ENCODE measurements at places on chromosomes 7 and 10. TPM values are rescaled to one million over a fixed set of nuclear protein-coding genes. Genes with fewer than 3 reads are reported as not detected.

DNA sequence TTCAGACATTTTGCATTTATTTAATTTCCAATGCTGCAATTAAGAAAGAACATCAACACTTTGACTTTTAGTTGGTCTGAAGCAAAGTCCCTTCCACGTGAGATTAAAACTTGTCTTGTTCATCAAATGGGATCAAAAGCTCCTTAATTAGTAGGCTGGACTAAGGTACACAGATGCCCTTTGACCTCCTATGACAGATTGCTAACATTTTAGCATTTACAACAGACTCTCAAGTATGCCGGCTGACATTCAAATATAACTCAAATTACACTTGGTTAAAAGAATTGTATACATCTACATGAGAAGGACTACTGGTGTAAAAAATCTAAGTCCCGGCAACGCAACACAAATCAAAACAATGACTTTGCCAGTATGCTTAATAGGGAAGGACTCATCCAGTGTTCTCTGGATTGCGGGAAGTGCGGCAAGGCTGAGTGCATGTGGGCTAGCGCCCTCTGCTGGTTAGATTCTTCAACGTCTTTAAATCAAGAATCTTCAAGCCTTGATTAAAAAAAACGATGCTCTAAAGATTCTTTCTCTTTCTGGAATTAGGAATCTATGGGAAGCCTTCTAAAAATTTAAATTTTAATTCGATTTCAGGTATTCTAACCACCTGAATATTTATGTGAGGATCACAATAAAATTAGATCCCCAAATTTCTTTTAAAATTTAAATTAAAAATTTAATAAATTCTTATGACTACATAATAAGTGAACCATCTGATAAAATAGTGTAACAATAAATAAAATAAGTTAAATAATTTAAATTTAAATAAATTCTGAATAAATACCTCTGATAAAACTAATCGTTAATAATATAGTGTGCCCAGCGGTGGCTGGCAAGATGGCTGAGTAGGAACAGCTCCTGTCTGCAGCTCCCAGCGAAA lies 444.7 kb downstream of the DGKB start:
- peak; percentile 38 for DNase-seq

DNA sequence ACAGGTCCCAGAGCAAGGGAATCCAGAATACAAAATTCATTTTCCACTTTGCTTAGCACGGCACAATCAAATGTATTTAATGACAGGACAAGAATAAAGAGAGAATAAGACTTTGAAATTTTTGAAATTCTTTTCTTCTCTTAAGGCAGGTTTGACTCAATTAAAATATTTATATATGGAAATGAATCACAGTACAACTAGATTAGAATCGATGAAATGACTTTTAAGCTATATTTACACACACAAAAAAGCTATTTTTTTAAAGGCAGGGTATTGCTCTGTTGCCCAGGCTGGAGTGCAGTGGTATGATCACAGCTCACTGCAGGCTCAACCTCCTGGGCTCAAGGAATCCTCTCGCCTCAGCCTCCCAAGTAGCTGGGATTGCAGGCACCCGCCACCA lies 265.4 kb upstream of the SLC26A5 start:
- DNase-seq: no peak

- DNase-seq: no peak
Observed at GRCh38 chr7:135109562-135109961, 38.3 kb upstream of the TMEM140 start.

DNA sequence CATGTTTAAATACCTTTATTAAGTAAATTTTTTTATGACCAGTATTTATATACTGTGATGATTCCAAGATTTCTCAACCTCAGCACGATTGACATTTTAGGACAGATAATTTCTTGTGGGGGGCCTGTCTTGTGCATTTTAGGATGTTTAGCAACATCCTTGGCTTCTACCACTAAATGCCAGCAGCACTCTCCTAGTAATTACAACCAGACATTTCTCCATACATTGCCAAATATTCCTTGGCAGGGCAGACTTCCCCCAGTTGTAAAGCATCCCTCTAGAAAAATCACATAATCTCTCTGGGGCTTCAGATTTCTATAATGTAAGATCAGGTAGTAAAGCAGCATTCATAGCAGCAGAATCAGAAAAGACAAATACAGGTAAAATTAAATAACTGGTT lies 7.8 kb upstream of the LIPM start:
- no peak for DNase-seq

GRCh38 chr7:28958235-28958979 lies at the start of gene TRIL:
Gene TRIL, minus strand, starts transcription at chr7:28958330. Its CDS starts 284 bp downstream, at chr7:28958046.
- peak; percentile 57 for DNase-seq

DNA sequence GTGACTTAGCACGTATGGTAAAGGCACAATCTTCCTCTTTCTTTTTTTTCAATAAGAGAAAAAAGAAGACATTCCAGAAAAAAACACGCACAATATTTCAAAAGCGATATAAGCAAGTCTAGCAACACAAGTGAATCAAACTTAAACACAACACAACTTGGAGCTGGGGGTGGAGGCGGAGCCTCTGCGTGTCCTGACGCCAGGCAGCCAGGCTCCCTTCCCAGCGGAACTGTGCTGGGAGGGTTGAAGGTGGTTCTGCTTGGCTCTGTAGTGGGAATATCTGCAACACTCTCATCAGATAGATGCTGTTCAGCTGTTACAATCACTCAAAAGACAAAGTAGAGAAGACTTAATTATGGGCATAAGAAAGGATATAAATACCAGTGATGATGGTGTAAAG lies 211.4 kb downstream of the WDR37 start:
- DNase-seq: no peak

DNA sequence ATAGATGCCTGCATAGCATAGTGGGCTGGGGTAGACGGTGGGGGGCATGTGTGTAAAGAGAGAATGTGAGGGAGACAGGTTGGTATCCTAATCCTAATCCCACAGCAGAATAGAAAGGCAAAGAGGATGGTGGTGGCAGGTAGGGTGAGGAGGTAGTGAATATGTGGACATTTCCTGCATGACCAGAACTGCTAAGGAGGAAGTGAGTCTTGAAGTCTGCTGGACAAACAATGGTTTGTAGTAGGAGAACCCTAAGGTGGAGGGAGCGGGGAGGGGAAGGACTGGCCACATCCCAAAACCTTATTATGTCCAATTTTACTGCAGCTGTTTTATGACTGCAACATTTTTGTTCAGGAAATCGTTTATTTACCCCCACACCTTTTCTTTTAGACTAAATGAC lies 279.7 kb downstream of the AUTS2 start:
- no peak for DNase-seq

- no peak for DNase-seq
Observed at GRCh38 chr10:27723436-27723835, 22.2 kb downstream of the MKX start.

GRCh38 chr7:17781491-17782215 lies 158.6 kb downstream of the SNX13 start:
- no peak for DNase-seq

- DNase-seq: no peak
Observed at GRCh38 chr7:106617860-106618259, 43.1 kb downstream of the CCDC71L start.

Gene GIMAP4
- total RNA-seq: 8.4 TPM

Gene ITIH2
- total RNA-seq: not detected

- no peak for DNase-seq
Observed at GRCh38 chr7:116588225-116588624, 63.4 kb downstream of the CAV1 start.
